Skeletal muscle cell (primary cell): ENCODE measurements at places on chromosomes 4 and X.

GRCh38 chrX:36861601-36862000 is 146.6 kb upstream of the FAM47C start:
- no peak for DNase-seq

GRCh38 chr4:3362431-3363287 is 69.8 kb downstream of the RGS12 start:
- DNase-seq: no peak

GRCh38 chr4:113478032-113478431 is 283.5 kb downstream of the CAMK2D start:
- no peak for DNase-seq

GRCh38 chr4:81040012-81040659 is 9.6 kb downstream of the BMP3 start:
- DNase-seq: no peak

DNA sequence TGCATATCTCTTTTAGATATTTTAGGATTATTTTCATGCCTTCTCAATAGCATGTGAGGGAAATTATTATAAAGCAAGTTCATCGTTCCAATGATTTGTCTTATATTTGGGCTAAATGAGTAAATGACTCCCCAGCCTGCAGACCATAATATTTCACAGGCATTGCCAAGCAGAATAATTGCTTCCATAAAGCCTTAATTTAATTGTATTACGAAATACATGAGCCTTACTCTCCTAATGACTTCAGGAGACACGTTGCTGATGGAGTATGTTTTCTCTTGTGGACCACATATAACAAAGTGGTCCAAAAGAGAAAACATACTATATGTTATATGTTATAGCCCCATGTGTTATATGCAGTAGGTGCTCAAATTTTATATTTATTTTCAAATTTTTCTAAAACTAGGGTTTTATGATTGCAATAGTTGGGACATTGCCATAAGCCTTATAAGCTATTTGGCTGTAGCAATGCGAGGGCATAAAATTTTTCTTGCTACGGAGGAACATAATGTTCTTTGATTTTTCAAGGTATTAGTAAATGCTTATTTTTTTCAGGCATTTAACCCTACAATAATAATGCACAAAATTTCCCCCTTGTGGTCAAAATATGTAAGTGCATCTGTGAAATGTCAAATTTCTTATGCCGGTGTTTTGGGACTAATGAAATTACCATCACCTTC is 26.2 kb upstream of the TMPRSS11D start:
- DNase-seq: no peak

DNA sequence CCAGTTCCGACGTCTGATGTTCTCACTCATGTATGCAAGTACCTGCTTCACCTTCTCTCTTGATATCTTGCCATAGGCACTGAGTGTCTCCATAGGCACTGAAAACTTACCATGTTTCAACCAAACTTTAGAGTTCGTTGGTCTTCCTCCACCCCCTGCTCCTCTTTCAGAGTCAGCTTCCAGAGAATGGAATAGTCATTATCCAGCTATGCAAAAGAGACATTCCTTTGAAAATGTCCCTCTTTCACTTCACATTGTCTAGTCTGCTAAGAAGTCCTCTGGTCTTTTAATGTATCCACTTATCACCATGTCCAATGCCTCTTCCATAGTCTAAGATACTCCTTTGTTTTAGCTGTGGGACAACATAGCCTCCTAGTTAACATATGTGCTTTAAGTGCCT is 566.0 kb upstream of the TENM3 start:
- no peak for DNase-seq

DNA sequence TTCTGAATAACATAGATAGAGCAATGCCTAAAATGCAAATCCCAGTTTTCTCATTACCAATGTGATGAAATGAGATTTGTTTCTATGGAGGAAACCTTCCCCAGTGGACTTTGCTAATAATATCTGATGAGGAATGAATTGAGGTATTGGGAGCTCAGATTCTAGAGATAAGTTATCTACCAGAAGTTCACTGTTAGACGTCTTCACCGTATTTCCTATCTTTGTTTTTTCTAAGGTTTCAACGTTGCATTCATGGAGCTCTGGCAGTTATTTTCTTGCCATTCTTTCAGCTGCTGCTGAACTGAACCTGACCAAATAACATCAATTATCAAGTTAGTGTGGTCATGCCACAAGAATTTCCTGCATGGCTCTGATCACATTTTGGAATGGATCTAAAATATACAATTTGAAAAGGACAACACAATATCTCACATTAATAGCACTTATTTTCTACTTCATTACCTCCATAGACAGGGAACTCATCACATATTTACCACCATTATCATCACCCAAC is 511.8 kb upstream of the LCORL start:
- no peak for DNase-seq

DNA sequence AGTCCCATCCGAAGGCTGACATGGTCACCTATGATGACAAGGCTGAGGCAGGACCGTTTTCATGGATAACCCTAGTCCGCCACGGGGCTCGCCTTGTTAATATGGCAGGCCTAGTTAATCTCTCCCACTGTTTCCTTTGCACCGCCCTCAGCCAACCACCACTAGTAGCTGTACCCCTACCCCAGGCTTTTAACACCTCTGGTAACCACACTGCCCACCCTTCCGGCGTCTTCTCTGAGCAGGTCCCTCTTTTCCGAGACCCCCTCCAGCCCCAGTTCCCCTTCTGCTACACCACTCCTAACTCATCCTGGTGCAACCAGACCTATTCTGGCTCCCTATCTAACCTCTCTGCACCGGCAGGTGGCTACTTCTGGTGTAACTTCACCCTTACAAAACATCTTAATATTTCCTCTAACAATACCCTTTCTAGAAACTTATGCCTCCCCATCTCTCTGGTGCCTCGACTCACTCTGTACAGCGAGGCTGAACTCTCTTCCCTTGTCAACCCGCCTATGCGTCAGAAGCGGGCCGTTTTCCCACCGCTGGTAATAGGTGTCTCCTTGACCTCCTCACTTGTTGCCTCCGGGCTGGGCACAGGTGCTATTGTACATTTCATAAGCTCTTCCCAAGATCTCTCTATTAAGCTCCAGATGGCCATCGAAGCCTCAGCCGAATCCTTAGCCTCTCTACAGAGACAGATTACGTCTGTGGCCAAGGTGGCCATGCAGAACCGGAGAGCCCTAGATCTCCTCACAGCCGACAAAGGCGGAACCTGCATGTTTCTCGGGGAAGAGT is 964.4 kb downstream of the RPA4 start:
- no peak for DNase-seq
